ENCODE measurements at places on chromosomes 12 and 14. TPM values are rescaled to one million over a fixed set of nuclear protein-coding genes. Genes with fewer than 3 reads are reported as not detected.

GRCh38 chr12:2229661-2230539 lies 177.1 kb downstream of the CACNA1C start:
- H3K36me3 ChIP-seq = no peaks in the 10 kb centered on the region
- peak overlapping the region; percentile 64 for H3K27ac ChIP-seq
- no peaks in the 10 kb centered on the region for H3K27me3 ChIP-seq

DNA sequence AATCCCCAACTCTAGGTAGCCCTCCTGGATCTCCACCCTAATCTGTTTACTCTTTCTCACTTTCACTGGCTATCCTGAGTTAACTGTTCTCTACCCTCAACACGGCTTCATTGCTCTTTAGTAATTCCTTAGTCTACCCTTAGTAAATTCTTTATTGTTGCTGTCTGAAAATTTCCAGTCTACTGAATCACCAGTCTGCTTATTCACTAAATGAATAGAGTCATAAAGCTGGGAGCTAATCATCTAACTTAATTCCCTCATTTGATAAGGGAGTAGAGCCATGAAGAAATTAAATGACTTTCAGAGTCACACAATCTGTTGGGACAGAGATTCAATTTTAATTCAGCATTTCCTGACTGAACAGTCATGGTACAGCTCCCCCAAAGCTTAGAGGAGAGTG lies 36.5 kb downstream of the YEATS4 start:
- no peaks in the 10 kb centered on the region for H3K27me3 ChIP-seq
- no peak overlapping the region for H3K27ac ChIP-seq
- no peaks in the 10 kb centered on the region for H3K36me3 ChIP-seq
- no peak for DNase-seq
- no peaks in the 10 kb centered on the region for H3K4me1 ChIP-seq
- H3K4me3 ChIP-seq = no peak overlapping the region

DNA sequence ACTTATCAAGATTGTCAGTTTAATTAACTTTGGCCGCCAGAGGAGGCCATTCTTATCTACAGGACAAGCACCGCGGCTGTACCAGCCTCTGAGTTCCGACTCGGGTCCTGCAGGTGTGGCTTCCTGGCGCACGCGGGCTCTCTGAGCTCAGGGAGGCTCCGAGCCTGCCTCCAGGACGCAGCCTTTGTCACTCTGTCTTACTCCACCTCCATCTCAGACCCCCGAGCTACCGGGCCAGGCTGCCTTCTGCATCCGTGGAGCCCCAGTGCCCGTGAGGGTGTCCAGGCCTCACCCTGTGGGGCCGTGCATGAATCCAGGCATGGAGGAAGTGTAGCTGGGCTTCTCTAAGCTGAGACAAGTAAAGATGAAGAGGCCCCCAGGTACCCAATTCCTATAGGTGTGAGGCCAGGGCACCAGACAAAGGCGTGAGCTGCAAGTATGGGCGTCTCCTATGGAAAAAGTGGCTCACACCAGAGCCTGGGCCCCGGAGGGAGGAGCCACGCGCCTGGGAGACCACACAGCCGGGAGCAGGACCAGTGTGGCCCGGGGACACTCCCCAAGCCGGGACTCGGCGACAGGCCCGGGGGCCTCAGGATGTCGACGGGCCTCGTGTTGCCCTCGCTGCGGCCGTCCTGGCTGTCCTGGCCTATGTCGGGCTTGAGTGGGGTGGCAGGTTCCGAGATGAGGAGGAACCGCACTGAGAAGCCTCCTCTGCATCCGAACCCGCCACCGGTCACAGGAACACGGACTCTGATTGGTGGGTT lies 42.8 kb downstream of the NOC4L start:
- H3K36me3 ChIP-seq = no peaks in the 10 kb centered on the region
- no peak for DNase-seq
- H3K27ac ChIP-seq = no peak overlapping the region
- H3K27me3 ChIP-seq = no peaks in the 10 kb centered on the region
- H3K4me1 ChIP-seq = peaks cover 22% of the 10 kb centered on the region
- no peak overlapping the region for H3K4me3 ChIP-seq

GRCh38 chr12:101485021-101485420 lies 9.9 kb downstream of the SPIC start:
- no peak overlapping the region for H3K4me3 ChIP-seq
- no peak overlapping the region for H3K27ac ChIP-seq
- no peak for DNase-seq
- no peaks in the 10 kb centered on the region for H3K4me1 ChIP-seq

DNA sequence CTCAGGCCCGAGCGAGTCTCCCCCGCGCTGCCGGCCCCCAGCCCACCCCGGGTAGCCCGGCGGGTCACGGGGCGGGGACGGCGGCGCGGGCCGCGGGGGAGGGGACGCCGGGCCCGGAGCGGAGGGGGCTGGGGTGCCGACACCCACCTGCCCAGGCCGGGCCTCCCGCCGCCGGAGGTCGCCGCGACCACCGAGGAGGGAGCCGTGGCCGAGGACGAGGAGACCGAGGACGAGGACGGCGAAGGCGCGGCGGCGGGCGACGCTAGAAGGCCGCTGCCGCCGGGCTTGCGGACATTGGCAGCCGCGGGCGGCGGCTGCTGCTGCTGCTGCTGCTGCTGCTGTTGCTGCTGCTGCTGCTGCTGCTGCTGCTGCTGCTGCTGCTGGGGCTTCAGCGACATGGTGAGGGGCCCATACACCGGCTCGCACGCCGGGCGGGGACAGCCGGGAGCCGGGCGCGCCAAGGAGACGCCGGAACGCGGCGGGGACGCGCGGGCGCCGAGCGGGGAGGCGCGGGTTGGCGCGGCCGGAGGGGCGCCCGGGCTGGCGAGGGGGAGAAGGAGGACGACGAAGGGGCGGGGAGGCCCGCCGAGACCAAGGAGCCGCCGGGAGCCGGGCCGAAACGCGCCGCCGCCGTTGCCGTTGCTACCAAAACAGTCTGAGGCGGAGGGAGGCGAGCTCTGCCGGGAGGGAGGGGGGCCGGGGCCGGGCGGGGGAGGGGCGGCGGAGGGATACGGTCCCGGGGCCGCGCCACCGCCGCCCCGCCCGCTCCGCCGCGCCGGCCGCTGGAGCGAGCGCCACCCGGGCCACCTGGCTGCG lies at the start of gene ATXN2:
Gene ATXN2, minus strand, starts transcription at position 679 of the 816 bp plus-strand sequence. Its CDS starts 281 bp downstream, at position 398.
- peak within 1 kb of the TSS; percentile 97 for H3K4me3 ChIP-seq
- peak; percentile 83 for DNase-seq
- no peaks in the 10 kb centered on the region for H3K27me3 ChIP-seq
- no peaks in the 10 kb centered on the region for H3K4me1 ChIP-seq

DNA sequence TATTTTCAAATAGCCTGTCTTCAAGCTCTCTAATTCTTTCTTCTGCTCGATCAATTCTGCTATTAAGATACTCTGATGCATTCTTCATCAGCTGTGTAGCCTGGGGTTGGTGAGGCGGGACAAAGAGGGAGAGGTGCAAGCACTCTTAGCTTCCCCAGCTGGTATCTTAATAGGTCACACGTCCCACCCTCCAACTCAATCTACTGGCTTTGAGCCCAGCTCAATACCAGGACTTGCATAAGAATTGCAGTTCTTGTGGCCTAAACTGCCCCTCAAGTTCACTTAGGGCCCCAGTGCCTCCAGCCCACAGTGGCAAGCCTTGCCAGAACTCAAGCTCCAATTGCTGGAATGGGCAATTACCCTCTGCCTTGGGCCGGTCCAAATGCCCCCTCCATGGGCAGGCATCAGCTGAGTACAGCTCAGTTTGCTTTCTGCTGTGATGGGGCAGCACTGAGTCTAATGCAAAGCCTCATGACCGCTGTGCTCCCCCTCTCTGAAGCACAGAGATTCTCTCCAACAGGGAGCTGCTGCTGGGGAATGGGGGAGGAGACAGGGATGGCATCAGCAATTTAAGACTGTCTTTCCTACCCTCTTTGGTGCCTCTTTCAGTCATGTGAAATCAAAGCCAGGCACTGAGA lies 5.6 kb upstream of the SPATA7 start:
- H3K27ac ChIP-seq = no peak overlapping the region
- no peaks in the 10 kb centered on the region for H3K4me1 ChIP-seq
- DNase-seq = no peak
- no peaks in the 10 kb centered on the region for H3K36me3 ChIP-seq
- H3K4me3 ChIP-seq = no peak overlapping the region

The RPL10L gene
- total RNA-seq = not detected

GRCh38 chr12:43711348-43711747 lies 47.2 kb downstream of the PUS7L start:
- no peak overlapping the region for H3K4me3 ChIP-seq
- H3K4me1 ChIP-seq = no peaks in the 10 kb centered on the region

The TMEM229B gene
- total RNA-seq = 5.6 TPM

DNA sequence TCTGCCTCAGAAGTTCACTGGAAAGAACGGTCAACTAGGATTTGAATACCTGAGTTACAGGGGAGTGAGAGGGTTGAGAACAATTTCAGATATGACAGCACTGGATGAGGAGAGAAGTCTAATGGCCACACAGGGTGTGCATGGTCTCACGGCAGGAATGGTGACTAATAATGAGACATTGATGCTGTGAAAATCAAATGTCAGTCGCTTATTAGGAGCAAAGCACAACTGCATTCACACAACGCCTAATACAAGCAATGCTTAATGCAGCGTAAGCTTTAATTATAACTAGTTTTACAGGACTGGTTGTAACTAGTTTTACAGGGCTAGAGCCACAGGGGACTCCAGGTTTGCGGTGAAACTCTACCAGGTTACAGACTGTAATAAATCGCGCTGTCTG lies 23.4 kb upstream of the PRIMA1 start:
- no peak overlapping the region for H3K27ac ChIP-seq
- H3K4me3 ChIP-seq = no peak overlapping the region
- H3K27me3 ChIP-seq = no peaks in the 10 kb centered on the region
- DNase-seq = no peak
- H3K4me1 ChIP-seq = no peaks in the 10 kb centered on the region

DNA sequence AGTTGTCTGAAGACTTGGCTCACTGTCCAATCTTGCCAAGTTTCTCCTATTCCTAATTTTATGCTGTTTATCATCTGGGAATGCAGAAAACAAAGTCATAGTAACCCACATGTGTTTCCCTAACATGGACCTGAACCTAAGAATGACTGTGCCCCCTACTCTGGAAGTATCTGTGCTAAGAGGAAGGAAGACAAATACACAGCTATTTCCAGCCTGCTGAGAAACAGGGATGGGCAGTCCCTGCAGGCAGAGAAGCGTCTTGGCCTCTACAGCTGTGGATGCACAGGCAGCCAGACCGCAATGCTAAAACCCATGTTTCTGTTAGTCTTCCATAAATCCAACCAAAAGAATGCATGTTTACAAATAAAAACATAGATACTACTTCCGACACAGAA lies 56.2 kb downstream of the DUSP16 start:
- no peaks in the 10 kb centered on the region for H3K27me3 ChIP-seq
- no peaks in the 10 kb centered on the region for H3K36me3 ChIP-seq
- peak overlapping the region; percentile 47 for H3K27ac ChIP-seq
- H3K4me1 ChIP-seq = peaks cover 26% of the 10 kb centered on the region
- no peak for DNase-seq
- H3K4me3 ChIP-seq = no peak overlapping the region

DNA sequence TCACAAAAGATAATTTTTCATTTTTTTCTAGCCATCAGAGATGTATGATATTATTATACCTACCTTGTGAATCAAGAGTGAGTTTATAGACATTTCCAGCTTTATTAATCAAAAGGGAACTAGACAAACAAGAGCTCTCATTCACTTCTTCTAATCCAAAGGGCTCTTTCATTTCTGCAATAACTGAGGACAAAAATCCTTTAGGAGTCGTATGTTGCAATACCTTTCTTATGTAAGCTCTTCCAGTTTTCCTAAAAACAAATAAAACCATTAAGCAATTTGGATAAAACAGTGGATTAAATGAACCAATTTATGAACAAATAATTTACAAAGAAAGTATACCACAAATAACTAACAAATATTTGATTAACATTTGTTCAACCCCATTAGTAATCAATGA lies 107.1 kb downstream of the CATSPERB start:
- H3K36me3 ChIP-seq = no peaks in the 10 kb centered on the region
- H3K4me3 ChIP-seq = no peak overlapping the region
- H3K27me3 ChIP-seq = no peaks in the 10 kb centered on the region
- DNase-seq = no peak

DNA sequence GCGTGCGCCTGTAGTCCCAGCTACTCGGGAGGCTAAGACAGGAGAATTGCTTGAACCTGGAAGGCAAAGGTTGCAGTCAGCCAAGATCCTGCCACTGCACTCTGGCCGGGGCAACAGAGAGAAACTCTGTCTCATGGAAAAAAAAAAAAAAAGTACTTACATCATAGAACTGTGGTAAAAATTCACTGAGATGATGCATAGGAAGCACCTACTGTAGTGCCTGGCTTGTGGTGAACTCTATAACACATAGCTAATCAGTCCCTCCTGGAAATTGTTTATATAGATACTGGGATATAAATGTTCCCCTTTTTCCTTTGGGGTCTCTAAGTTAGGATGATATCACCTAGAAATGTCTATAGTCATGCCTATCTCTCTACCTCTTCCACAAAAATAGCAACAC lies 89.7 kb upstream of the CPM start:
- H3K4me3 ChIP-seq = no peak overlapping the region
- H3K27ac ChIP-seq = no peak overlapping the region
- DNase-seq = no peak
- H3K27me3 ChIP-seq = no peaks in the 10 kb centered on the region

DNA sequence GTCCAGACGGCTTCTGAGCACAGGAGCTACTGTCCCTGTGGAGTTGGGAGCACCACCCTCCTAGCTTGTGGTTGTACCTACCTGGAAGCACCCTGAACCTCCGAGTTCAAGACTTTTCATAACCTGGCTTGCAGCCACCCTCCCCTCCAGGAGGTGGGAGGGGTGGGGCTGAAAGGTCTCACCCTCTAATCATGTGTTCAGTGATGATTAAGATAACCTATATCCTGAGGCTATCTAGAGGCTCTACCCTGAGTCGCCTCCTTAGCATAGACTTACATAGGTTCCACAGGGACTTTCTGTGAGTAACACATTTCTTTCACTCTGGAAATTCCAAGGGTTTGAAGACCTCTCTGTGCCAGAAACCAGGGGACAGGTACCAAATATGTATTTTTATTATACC lies 146.5 kb downstream of the CFAP54 start:
- H3K36me3 ChIP-seq = no peaks in the 10 kb centered on the region
- H3K27me3 ChIP-seq = no peaks in the 10 kb centered on the region
- no peak overlapping the region for H3K4me3 ChIP-seq

The TPH2 gene
- 0.14 TPM for total RNA-seq

GRCh38 chr14:101249676-101250036 lies 311.6 kb upstream of the DIO3 start:
- DNase-seq = no peak
- H3K4me1 ChIP-seq = no peaks in the 10 kb centered on the region
- no peaks in the 10 kb centered on the region for H3K27me3 ChIP-seq

The CCDC196 gene
- not detected for total RNA-seq

- no peak overlapping the region for H3K27ac ChIP-seq
- H3K4me3 ChIP-seq = no peak overlapping the region
- DNase-seq = no peak
- H3K27me3 ChIP-seq = no peaks in the 10 kb centered on the region
- no peaks in the 10 kb centered on the region for H3K36me3 ChIP-seq
Measured at GRCh38 chr14:89697281-89698060, 257.1 kb downstream of the EFCAB11 start.

The SMIM41 gene
- total RNA-seq = not detected

- no peak overlapping the region for H3K4me3 ChIP-seq
- no peaks in the 10 kb centered on the region for H3K27me3 ChIP-seq
- H3K36me3 ChIP-seq = no peaks in the 10 kb centered on the region
- no peak for DNase-seq
- H3K27ac ChIP-seq = no peak overlapping the region
- H3K4me1 ChIP-seq = no peaks in the 10 kb centered on the region
Measured at GRCh38 chr12:85179680-85180270, 100.2 kb upstream of the ALX1 start.

GRCh38 chr12:38921025-38921677 lies 15.8 kb upstream of the CPNE8 start:
- H3K27me3 ChIP-seq = no peaks in the 10 kb centered on the region
- no peak for DNase-seq
- H3K4me3 ChIP-seq = no peak overlapping the region
- no peak overlapping the region for H3K27ac ChIP-seq
- no peaks in the 10 kb centered on the region for H3K4me1 ChIP-seq

Measured in sigmoid colon (tissue), 7 donors.